ENCODE measurements at places on chromosomes 4 and X.

DNA sequence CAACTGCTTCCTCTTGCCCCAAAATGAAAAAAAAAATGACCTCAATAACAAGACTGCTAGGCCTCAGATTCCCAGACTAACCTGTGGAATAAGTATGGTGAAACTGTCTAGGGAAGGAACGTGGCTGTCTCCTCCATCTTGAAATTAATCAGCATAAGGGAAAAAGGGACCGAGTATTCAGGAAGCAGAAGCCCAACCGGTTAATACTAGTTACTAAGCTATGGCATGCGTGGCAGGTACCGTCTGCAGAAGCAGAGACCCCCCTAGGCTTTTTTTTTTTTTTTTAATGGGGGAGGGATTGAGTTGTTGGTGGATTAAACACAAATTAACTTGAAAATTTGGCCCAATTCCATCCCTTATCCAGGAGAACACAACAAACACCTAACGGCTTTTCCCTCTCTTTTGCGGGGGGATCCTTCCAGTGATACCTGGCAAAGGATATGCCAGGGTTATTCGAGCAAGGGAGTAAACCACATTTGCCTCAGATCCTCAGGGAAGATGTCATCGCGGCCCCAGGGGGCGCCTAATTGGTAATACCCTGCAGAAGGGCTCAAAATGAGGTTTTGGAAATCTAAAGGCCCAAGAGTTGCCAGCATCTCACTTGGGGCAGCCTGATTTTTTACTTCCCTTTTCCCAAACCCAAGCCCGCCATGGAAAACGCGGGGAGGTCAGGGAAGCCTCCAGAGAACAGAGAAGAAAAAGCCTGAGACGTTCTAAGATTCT, 893 bp downstream of the RLIM start:
- no peak for DNase-seq

DNA sequence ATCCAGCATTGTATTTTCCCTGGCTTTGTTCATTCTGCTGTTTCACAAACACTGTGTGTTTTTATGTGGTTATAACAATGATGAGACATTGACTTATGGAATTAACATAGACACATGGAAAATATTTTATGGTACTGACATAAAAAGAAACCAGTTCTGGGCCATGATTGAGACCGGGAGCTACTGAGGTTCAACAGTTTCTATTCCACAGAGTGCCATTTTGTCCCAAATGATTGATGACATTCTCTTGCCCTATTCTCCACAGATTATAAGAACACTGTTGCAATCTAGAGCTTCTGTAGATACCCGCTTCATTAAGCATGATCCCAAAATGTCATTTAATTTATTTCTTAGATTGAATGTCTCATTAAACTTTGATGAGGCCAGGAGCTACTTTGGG, 326.8 kb downstream of the RPA4 start:
- DNase-seq, result no peak

- no peak for DNase-seq
These were observed 402.6 kb downstream of the INPP4B start for GRCh38 chr4:142443469-142443868.

- no peak for DNase-seq
These were observed 38.2 kb downstream of the AFF1 start for GRCh38 chr4:86972997-86973396.

DNA sequence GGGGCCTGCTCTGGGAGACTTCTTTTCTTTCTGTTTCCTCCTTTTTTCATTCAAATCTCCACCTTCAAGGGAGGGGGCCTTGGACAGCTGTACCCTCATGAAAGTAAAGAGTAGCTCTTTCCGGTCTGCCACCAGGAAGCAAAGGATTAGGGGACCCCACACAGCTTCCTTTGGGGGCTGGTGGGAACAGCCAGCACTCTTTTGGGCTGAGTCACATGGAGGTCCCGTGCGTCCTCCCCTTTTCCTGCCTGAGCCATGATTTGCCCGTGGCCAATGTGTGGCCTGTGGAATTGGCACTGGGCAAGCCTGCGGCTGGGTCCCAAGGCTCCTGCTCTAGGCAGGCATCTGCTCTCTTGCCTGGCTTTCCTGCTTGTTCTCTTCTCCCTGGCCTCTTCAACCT, 65.5 kb downstream of the FHDC1 start:
- DNase-seq, result no peak

DNA sequence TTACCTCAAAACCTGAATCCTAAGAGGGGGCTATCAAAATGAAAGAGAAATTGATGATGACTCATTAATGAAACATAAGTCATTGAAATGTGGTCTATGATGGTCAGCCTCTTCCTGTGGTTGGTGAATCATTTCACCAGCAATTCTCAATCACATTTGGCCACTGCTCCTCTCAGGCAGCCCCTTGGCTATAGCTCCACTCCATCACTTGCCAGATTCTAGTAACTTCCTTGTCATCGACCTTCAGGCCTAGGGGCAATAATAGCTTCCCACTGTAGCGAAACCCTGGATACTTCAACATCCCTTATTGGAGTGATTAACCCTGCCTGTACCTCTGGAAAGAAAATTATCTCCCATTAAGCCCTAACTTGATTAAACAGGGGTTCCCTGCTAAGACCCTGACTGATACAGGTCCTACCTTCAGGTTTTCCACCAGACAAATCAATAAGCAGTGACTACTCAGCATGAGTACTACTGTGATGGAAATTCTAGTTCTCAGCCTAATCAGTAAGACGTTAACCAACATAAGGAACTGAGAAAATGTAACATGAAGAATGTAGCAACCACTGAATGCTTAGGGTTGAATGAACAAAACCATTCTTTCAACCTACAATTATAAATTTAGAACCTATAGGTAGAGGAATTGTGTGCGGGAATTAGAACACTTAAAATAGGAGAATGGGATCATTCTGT, 30.4 kb downstream of the ADH7 start:
- DNase-seq, result no peak

DNA sequence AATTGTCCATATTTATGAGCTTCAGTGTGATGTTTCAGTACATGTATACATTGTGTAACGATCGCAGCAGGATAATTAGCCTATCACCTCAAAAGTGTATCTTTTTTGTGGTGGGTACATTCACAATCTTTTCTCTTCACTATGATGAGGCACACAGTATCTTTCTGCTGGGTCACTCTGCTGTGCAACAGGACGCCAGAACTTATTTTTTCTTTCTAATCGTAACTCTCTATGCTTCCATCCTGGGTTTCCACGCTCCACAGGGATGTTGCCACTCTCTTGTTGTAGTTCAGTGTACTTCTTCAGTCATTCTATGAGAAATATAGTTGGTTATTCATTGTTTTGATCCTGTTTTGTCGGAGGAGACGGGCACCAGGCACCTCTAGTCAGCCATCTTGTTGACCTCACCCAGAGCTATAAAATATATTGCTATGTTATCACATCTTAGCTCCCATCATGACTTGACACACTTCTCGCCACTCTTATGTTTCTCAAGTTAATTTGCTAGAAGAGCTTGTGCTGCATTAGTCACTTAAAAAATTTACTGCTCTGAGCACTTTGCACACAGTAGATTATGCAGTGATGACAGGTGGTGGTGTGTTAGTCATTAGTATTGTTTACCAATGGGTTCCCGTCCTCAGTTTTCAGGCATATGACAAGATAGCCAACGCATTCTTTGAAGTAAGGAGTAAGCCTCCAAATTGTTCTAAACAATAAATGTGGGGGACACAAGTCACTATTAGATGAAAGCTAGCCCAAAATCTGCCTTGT, 1002.7 kb upstream of the PCDH7 start:
- no peak for DNase-seq

DNA sequence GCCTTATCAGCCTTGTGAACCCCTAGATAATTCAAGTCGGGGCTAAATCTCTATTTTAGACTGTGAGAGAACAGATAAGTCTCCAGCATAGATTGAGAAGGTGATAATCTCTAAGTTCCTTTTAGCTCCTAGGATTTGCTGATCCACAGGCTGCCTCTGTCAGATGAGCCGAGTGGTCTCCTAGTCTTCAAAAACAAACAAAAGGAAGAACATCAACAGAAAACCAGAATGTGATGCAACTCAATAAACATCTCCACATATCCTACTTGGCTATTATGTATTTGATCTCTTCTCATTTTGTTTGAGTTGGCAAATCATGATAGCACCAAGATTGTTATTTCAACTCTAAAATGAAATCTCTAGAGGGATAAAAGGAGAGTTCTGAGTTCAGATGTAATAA, 88.4 kb upstream of the SLC7A11 start:
- DNase-seq, result no peak

GRCh38 chr4:56671860-56672259, 9.2 kb downstream of the HOPX start:
- no peak for DNase-seq

GRCh38 chrX:74251006-74251930, 52.7 kb upstream of the ZCCHC13 start:
- no peak for DNase-seq

DNA sequence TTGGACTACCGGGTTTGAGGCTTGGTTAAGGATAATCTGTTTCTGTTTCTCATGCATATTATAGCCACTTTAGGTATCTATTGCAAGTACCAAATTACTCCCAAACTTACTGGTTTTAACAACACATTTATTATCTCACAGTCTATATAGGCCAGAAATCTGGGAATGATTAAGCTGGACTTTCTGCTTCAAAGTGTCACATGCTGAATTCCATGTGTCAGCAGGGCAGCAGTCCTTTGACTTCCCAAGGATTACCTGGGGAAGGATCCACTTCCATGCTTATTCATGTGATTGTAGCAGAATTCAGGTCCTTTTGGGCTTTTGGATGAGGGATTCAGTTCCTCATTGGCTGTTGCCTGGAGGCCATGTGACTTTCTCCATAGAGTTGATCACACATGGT, 349.0 kb upstream of the TRAM1L1 start:
- DNase-seq, result no peak

DNA sequence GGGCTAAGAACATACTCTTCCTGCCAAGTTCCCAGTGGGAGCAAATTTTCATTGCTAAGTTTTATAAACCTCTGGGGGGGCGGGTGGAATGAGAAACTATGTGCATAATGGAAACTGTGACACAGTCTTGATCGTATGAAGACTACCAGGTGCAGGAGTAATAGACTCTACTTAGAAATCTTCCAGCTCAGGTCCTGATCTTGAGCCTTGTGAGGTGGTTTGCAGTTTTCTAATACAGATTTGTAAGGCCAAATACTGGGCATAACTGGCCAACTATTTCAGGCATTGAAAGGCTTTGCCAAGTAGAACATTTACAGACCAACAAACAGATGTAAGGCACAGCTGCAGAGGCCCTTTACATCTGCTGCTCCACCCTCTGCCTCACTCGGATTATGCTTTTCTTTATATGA, 89.7 kb upstream of the CBR4 start:
- DNase-seq, result no peak

All from hypothalamus (tissue), 51 donors.